Liver (tissue), 10 donors: ENCODE measurements at places on chromosomes 2 and 18. TPM values are rescaled to one million over a fixed set of nuclear protein-coding genes. Genes with fewer than 3 reads are reported as not detected.

REG3G gene
- total RNA-seq = not detected

GRCh38 chr2:165248238-165248637 lies 9.0 kb downstream of the SCN2A start:
- no peaks in the 10 kb centered on the region for H3K4me1 ChIP-seq
- H3K27me3 ChIP-seq = no peaks in the 10 kb centered on the region
- H3K36me3 ChIP-seq = no peaks in the 10 kb centered on the region

DDX1 gene
- 43.9 TPM for total RNA-seq

DNA sequence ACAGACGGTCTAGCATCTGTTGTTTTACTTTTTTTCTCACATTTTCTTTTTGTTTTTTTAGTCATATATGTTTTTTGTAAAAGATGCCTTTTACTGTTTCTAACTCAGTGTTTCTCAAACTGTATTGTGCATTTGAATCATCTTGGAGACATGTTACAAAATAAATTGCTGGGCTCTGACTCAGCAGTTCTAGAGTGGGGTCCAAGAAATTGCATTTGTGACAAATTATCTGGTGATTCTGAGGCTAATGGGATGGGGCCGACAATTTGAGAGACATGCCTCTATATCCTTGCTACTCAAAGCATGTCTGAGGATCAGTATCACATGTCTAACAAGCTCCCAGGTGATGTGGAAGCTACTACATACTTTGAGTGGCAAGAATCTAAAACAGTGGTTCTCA lies 478.8 kb downstream of the PLCL1 start:
- no peak overlapping the region for H3K27ac ChIP-seq
- H3K36me3 ChIP-seq = no peaks in the 10 kb centered on the region
- peaks cover 5% of the 10 kb centered on the region for H3K27me3 ChIP-seq
- no peak for DNase-seq
- H3K4me3 ChIP-seq = no peak overlapping the region

GRCh38 chr2:161417438-161418274 lies 1.6 kb downstream of the TBR1 start:
- H3K36me3 ChIP-seq = no peaks in the 10 kb centered on the region
- H3K4me1 ChIP-seq = peaks cover 45% of the 10 kb centered on the region
- H3K27me3 ChIP-seq = no peaks in the 10 kb centered on the region
- DNase-seq = no peak
- no peak overlapping the region for H3K27ac ChIP-seq

- no peak overlapping the region for H3K4me3 ChIP-seq
- no peaks in the 10 kb centered on the region for H3K36me3 ChIP-seq
- no peak for DNase-seq
- no peak overlapping the region for H3K27ac ChIP-seq
- H3K4me1 ChIP-seq = no peaks in the 10 kb centered on the region
Observed at GRCh38 chr2:104654811-104655210, 199.1 kb upstream of the POU3F3 start.

- H3K36me3 ChIP-seq = no peaks in the 10 kb centered on the region
- H3K27me3 ChIP-seq = no peaks in the 10 kb centered on the region
- no peaks in the 10 kb centered on the region for H3K4me1 ChIP-seq
- no peak overlapping the region for H3K27ac ChIP-seq
- H3K4me3 ChIP-seq = no peak overlapping the region
- no peak for DNase-seq
Observed at GRCh38 chr2:72937356-72937669, 20.0 kb downstream of the EMX1 start.

DNA sequence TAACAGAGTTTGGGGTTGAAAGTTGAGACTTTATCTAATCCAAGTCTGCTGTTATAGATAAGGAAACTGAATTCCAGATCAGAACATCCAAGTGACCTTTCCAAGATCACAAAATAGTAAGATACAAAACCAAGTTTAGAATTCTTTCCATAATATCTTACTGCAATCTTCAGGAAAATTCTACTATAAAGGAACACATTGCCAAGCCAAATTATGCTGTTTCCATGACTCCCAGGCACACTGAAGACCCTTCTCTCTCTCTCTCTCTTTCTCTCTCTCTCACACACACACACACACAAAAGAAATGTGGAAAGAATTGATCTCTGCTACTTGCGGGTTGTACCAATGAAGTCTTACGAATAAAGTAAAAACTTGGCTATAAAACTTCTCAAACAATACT lies 398.4 kb downstream of the METTL4 start:
- H3K36me3 ChIP-seq = no peaks in the 10 kb centered on the region
- no peaks in the 10 kb centered on the region for H3K4me1 ChIP-seq
- no peak for DNase-seq
- no peaks in the 10 kb centered on the region for H3K27me3 ChIP-seq
- H3K4me3 ChIP-seq = no peak overlapping the region

GRCh38 chr2:66775730-66776422 lies 341.0 kb downstream of the MEIS1 start:
- DNase-seq = no peak
- H3K36me3 ChIP-seq = no peaks in the 10 kb centered on the region
- H3K4me3 ChIP-seq = no peak overlapping the region
- no peak overlapping the region for H3K27ac ChIP-seq

DNA sequence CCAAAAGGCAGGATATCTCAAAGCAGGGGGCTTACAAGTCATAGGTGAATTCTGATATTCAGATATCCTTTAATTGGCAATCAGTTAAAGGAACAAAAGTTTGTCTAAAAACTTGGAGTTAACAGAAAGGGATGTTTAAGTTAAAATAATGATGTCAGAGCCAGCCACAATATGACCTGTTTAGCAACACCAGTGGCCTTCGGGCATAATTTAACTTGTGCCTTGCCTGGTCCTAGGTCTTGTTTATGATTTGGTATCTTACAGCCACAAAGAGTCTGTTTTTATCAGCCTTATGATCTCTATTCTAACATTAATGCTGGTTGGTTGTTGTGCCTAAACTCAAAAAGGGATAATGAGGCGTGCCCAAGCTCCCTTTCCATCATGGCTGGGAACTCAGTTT lies 252.9 kb downstream of the RNF152 start:
- H3K27ac ChIP-seq = no peak overlapping the region
- H3K4me3 ChIP-seq = no peak overlapping the region
- peaks cover 30% of the 10 kb centered on the region for H3K4me1 ChIP-seq
- DNase-seq = no peak

GRCh38 chr2:34069604-34070003 lies 470.5 kb upstream of the FAM98A start:
- H3K4me1 ChIP-seq = no peaks in the 10 kb centered on the region
- no peak overlapping the region for H3K27ac ChIP-seq
- no peak for DNase-seq
- H3K4me3 ChIP-seq = no peak overlapping the region
- H3K36me3 ChIP-seq = no peaks in the 10 kb centered on the region

GRCh38 chr2:209422191-209422754 lies 1.6 kb upstream of the MAP2 start:
- H3K27ac ChIP-seq = no peak overlapping the region
- DNase-seq = no peak
- H3K27me3 ChIP-seq = no peaks in the 10 kb centered on the region

DNA sequence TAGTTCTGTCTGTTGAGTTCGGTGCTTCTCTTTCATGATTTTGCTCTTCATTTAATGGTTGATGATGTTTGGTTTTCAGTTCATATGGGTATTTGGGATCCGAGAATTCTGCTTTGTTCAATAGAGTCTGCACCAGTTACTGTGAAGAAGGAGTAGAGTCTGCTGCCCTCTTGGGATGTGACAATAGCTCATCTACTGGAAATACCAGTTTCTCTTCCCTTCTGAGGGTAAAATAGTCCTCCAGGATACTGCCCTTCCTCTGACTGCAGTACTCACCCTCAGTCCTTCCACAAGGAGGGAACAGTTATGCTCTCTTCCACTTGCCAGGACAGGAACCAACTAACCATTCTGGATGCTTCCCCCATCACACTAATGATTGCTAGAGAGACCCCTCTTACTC lies 12.5 kb upstream of the TNFAIP6 start:
- no peaks in the 10 kb centered on the region for H3K4me1 ChIP-seq
- no peak overlapping the region for H3K4me3 ChIP-seq
- DNase-seq = no peak
- H3K36me3 ChIP-seq = no peaks in the 10 kb centered on the region

GRCh38 chr2:224104668-224105386 lies 65.7 kb upstream of the SERPINE2 start:
- no peaks in the 10 kb centered on the region for H3K4me1 ChIP-seq
- no peak overlapping the region for H3K27ac ChIP-seq
- H3K36me3 ChIP-seq = no peaks in the 10 kb centered on the region
- no peak for DNase-seq
- no peaks in the 10 kb centered on the region for H3K27me3 ChIP-seq

DNA sequence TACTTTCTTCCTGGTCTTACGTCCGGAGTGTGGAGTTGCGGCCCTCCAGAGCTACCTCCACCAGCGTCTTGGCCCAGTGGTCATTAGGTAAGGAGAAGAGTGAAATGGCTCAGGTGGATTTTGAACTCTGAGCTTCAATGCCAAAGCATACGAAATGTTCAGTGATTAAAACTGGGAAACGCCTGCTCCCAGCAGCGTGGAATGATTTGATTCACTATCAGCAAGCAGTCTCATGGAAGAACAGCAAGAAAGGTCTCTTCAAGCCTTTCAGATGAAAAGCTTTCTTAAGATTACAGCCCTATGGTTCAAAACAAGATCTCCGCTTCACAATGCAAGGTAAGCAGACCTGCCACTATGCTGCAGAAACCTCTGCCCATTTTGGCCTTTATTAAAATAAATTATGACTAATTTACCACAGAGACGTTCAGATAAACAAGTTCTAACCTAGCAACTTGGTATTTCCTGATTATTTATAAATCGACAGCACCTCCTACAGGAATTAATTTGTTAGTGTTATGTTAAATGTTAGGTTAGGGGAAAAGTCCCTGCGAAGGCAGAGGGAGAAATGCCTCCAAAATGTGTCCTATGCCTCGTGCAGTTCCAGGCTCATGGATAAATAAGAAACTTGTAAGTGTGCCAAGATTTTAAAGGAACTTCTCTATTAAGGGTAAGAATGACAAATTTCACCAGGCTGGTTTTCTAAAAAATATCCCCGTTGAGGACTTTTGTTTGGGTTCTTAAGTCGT lies 10.1 kb downstream of the SP9 start:
- DNase-seq = no peak
- H3K4me3 ChIP-seq = no peak overlapping the region
- no peak overlapping the region for H3K27ac ChIP-seq
- peaks cover 9% of the 10 kb centered on the region for H3K36me3 ChIP-seq

DNA sequence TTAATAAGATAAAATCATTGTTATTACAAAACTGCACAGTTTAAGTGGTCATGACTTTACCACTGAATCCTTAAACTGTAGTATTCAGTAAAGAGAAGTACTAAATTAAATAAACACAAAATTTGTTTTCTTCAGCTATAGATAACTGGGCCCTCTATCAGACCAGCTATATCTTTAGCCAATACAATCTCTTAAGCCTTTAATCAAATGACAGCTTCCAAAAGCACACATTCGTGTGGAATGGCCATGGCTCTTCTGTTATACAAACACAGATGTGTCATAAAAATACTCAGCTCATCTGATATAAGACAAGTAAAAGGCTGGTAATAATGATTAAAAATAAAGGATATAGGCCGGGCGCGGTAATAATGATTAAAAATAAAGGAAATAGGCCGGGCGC lies 57.6 kb upstream of the CDKL4 start:
- DNase-seq = no peak
- no peak overlapping the region for H3K4me3 ChIP-seq
- no peak overlapping the region for H3K27ac ChIP-seq
- peaks cover 4% of the 10 kb centered on the region for H3K36me3 ChIP-seq

GRCh38 chr2:112798979-112799975 lies 15.0 kb upstream of the IL1A start:
- H3K36me3 ChIP-seq = no peaks in the 10 kb centered on the region
- H3K4me1 ChIP-seq = no peaks in the 10 kb centered on the region
- no peak for DNase-seq
- H3K4me3 ChIP-seq = no peak overlapping the region
- H3K27ac ChIP-seq = no peak overlapping the region

DNA sequence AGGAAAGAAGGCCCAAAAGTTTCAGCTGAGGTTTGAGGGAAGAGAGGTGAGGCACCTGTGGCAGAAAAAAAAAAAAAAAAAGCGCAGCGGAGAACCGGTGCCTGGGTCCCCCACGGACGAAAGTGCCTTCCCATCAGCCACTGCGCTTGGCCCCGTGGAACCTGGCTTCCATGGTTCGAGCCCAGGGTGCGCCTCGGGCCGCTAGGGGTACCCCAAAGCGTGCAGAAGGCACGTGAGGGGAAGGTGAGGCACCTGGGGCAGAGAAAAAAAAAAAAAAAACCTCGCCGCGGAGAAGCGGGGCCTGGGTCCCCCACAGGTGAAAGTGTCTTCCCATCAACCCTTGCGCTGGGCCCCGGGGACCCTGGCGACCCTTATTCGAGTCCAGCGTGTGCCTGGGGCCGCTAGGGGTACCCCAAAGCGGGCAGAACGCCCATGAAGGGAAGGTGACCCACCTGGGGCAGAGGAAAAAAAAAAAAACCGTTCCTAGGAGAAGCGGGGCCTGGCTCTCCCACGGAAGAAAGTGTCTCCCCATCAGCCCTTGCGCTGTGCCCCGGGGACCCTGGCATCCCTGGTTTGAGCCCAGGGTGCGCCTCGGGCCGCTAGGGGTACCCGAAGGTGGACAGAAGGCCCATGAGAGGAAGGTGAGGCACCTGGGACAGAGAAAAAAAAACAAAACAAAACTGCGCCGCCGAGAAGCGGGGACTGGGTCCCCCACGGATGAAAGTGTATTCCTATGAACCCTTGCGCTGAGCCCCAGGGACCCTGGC lies 228.6 kb downstream of the CCDC74A start:
- no peaks in the 10 kb centered on the region for H3K4me1 ChIP-seq
- no peak overlapping the region for H3K27ac ChIP-seq
- H3K4me3 ChIP-seq = no peak overlapping the region
- H3K27me3 ChIP-seq = no peaks in the 10 kb centered on the region
- H3K36me3 ChIP-seq = no peaks in the 10 kb centered on the region
- no peak for DNase-seq

DNA sequence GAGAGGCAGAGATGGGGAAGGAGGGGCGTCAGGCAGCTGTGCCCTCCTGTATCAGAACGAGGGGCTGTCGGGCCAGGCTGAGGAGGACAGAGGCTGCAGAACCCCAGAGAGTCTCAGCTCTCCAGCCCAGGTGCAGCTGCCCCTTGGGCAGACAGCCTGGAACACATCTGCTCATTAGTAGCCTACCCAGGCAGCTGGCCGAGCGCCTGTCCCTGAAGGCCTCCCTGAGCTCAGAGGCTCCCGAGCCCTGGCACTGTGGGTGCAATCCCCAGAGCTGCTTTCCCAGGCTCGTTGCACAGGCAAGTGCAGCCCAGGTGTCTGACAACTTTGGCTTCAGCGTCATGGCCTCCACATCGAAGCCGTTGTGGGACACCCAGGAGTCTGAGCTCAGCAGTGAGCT lies 13.1 kb upstream of the TMEM185B start:
- H3K36me3 ChIP-seq = no peaks in the 10 kb centered on the region
- DNase-seq = no peak
- H3K4me1 ChIP-seq = no peaks in the 10 kb centered on the region
- no peak overlapping the region for H3K27ac ChIP-seq

- peaks cover 13% of the 10 kb centered on the region for H3K4me1 ChIP-seq
- no peak for DNase-seq
- no peaks in the 10 kb centered on the region for H3K27me3 ChIP-seq
- peak overlapping the region; percentile 1 for H3K4me3 ChIP-seq
- peak overlapping the region; percentile 92 for H3K27ac ChIP-seq
Observed at GRCh38 chr2:102065675-102066252, 74.0 kb downstream of the IL1R2 start.

- no peaks in the 10 kb centered on the region for H3K36me3 ChIP-seq
- no peaks in the 10 kb centered on the region for H3K4me1 ChIP-seq
- H3K27me3 ChIP-seq = no peaks in the 10 kb centered on the region
- no peak for DNase-seq
- peak overlapping the region; percentile 41 for H3K27ac ChIP-seq
Observed at GRCh38 chr2:102423368-102423767, 408 bp downstream of the IL18RAP start.

- H3K4me3 ChIP-seq = no peak overlapping the region
- no peak for DNase-seq
- no peaks in the 10 kb centered on the region for H3K27me3 ChIP-seq
Observed at GRCh38 chr2:142119347-142119746, 11.5 kb downstream of the LRP1B start.
